BJ (cell line): ENCODE measurements at places on chromosomes 16 and 17. TPM values are rescaled to one million over a fixed set of nuclear protein-coding genes. Genes with fewer than 3 reads are reported as not detected.

The CSH2 gene
- not detected in 2 replicates for polyA plus RNA-seq

The ITGA2B gene
- polyA plus RNA-seq, result 0.05 and 0.11 TPM in 2 replicates

The CD300H gene
- not detected in 2 replicates for polyA plus RNA-seq

The SMPD3 gene
- polyA plus RNA-seq, result 0.07 and 0.27 TPM in 2 replicates

The HSD17B1 gene
- polyA plus RNA-seq, result 0.49 and 0.54 TPM in 2 replicates

The METTL16 gene
- polyA plus RNA-seq, result 10.4 and 12.9 TPM in 2 replicates

The SLC13A2 gene
- not detected in 2 replicates for polyA plus RNA-seq

The CD300LD gene
- polyA plus RNA-seq, result not detected in 2 replicates

The HBA2 gene
- 0.17 TPM in 1 of 2 replicates, not detected in the other for polyA plus RNA-seq

The SDK2 gene
- 0.02 and 0.04 TPM in 2 replicates for polyA plus RNA-seq

The CTRB2 gene
- not detected in 2 replicates for polyA plus RNA-seq

The NUPR1 gene
- 31.4 and 88.9 TPM in 2 replicates for polyA plus RNA-seq

The CDH13 gene
- polyA plus RNA-seq, result 86.2 and 113 TPM in 2 replicates

The CA4 gene
- not detected in 2 replicates for polyA plus RNA-seq
